ENCODE measurements at places on chromosomes 1 and 21.

GRCh38 chr1:56235909-56236510, 343.4 kb downstream of the PLPP3 start:
- peak; percentile 5 for DNase-seq

GRCh38 chr21:23639721-23640120, 1967.6 kb downstream of the MRPL39 start:
- DNase-seq = peak; percentile 30

DNA sequence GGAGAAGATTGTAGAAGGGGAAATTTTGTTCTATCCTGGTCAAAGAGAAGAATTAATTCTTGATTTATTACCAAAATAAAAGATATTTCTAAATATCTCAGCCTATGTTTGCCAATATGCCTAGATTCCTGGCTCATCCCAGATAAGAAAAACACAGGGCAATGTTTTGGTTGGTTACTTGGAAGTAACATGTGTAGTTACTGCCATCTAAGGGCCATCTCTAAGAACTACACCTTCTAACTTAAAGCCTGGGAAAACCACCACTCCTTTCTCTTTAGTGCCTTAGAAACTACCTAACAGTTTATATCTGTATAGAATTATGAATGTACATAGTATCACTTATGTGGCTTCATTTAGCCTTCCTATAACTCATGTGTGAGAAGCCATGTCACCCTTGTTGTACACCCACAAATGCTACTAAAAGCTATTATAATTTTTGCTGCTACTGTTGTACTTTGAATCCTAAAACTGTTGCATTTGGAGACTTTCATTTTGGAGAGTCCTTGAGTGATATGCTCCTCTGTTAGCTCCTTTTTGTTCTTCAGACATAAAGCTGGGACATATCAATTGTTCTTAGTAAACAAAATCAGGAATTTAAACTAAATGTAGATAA, 4.5 kb downstream of the AIM2 start:
- peak; percentile 14 for DNase-seq

GRCh38 chr21:46397211-46397905, 61.3 kb upstream of the DIP2A start:
- DNase-seq = no peak

DNA sequence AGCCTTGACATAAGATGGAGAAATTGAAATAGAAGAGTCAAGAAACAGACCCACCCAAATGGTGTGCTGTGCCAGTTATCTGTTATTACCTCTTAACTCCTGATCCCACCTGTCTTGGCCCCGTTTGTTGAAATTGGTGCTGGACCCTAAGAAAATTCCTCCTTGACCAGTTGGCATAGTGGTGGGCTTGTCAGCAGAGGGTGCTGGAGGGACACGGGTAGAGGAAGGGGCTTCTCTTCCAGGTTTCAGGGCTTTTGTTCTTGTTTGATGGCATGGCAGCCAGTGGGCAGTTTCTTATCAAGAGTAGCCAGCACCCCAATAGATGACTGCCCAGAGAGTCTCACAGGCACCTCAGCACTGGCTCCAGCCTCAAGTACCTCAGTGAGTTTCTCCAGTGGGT, 51.6 kb downstream of the PCBP3 start:
- no peak for DNase-seq

- DNase-seq = no peak
These were observed 687.7 kb upstream of the ADGRL4 start for GRCh38 chr1:79694241-79694640.

DNA sequence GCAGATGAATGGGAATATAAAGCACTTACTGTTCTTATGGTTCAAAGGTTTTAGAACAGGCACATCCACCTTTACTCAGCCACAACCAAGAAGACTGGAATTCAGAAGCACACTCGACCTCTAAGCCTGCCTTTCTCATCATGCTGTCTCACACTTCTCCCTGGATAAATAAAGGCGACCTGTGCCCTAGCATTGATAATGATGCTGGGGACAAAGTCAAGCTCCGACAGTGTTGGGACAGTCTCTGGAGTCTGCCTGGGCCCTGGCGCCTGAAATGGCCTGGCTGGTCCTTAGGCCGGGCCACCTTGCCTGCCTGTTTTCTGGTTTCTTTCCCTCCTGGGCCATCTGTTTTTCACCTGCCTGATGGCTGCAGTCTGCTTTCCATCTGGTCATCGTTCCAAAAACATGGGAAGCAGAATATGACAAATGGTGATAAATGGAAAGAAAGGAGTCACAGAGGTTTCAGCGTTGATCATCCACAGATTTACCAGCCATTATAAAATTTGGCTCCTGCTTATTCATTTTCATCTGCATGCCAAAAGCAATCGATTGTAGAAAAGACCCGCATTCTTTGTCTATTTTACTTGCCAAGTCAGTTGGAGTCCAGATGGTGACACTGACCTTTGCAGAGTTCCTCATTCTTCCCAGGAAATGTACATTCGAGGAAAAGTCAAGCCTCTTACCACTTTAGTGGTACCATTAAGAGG, 91.2 kb upstream of the KCNJ15 start:
- DNase-seq = no peak

- no peak for DNase-seq
These were observed 37.4 kb upstream of the HSD17B7 start for GRCh38 chr1:162753001-162753658.

DNA sequence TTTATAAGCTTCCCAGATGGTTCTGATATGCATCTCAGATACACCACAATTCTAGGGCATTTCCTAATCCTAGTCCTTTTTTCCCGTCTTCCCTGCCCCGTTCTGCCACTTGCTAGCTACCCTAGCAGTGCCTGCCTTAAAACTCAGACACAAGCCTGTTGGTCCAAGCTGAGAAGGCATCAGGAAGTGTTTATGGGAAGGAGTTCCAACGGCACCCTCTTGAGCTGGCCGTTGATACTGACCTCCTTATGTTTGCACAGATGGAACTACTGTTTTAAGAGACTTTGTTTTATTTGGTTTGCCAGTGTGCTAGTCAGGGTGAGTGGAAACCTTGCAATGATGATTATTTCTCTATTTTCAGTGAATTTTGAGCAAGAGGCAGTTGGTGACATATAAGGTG, 67.2 kb downstream of the UCK2 start:
- DNase-seq = no peak

Data from NCI-H226 (cell line).